ENCODE measurements at places on chromosomes 16 and 17.

GRCh38 chr16:85416228-85417109 is 196.7 kb upstream of the GSE1 start:
- peak; percentile 43 for DNase-seq

- no peak for DNase-seq
Measured at GRCh38 chr16:9953908-9954570, 228.2 kb downstream of the GRIN2A start.

- no peak for DNase-seq
Measured at GRCh38 chr16:19361587-19361986, 56.1 kb upstream of the TMC5 start.

- DNase-seq, result no peak
Measured at GRCh38 chr17:57875290-57876022, 25.6 kb upstream of the MRPS23 start.

- DNase-seq, result no peak
Measured at GRCh38 chr16:85935391-85935973, 36.5 kb downstream of the IRF8 start.

GRCh38 chr17:41943492-41943891 is 13.1 kb downstream of the ODAD4 start:
- no peak for DNase-seq

DNA sequence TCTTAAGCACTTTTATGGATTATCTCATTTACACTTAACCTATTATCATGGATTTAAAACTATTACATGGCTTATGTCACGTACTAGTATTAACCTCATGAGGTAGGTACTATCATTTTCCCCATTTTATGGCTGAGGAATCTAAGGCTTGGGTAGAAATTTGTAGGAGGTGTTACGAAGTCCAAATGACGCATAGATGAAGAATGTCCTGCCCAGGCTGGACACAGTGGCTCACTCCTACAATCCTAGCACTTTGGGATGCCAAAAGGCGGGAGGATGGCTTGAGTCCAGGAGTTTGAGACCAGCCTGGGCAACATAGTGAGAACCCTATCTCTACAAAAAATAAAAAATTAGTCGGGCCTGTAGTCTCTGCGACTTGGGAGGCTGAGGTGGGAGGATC is 4.8 kb upstream of the C1QL1 start:
- no peak for DNase-seq

- no peak for DNase-seq
Measured at GRCh38 chr17:49454050-49454449, 39.4 kb upstream of the PHB1 start.

DNA sequence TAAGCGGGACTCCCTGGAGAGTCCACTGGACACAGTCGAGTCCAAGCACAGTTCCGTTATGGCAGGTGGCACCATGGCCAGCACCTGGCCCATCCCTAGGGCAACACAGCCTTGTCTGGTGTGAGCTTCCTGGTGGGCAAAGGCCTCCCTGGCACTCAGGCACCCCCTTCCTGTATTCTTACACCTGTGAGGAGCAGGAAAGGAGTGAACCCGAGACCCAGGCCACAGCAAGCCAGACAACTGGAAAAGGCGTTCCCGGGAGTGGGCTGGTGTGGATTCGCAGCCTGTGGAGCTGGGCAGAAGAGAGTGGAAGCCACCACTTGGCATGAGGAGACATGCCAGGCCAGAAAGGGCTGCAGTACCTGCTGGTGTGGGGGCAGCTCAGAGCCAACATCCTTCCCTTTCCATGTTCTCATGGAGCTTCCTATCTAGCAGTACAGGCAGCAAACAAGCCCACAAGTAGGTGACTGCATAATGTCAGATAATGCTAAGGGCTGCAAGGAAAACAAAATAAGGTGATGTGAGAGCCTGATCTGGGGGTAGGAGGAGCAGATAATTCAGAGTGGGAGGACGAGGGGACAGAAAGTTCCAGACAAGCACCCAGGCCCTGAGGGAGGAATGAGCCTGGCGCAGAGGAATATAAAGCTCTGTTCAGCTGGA is 87.0 kb downstream of the GNAO1 start:
- DNase-seq, result no peak

DNA sequence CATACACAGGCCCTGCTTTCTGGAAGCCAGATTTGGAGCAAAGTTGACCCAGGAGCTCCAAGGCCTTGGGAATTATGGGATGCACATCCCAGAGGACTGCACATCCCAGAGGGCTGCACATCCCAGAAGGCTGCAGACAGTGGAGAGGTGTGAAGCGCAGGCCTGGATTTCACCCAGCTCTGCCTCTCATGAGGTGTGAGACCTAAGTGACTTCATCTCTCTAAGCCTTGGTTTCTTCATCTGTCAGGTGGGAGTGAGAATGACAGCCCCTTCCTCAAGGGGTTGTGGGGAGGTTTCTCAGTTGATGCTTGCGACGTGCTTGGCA is 102.3 kb downstream of the GSG1L start:
- DNase-seq, result no peak

- no peak for DNase-seq
Measured at GRCh38 chr17:74004056-74004455, 199.4 kb upstream of the RPL38 start.

GRCh38 chr16:57276596-57276995 is 7.9 kb downstream of the PLLP start:
- DNase-seq, result no peak

DNA sequence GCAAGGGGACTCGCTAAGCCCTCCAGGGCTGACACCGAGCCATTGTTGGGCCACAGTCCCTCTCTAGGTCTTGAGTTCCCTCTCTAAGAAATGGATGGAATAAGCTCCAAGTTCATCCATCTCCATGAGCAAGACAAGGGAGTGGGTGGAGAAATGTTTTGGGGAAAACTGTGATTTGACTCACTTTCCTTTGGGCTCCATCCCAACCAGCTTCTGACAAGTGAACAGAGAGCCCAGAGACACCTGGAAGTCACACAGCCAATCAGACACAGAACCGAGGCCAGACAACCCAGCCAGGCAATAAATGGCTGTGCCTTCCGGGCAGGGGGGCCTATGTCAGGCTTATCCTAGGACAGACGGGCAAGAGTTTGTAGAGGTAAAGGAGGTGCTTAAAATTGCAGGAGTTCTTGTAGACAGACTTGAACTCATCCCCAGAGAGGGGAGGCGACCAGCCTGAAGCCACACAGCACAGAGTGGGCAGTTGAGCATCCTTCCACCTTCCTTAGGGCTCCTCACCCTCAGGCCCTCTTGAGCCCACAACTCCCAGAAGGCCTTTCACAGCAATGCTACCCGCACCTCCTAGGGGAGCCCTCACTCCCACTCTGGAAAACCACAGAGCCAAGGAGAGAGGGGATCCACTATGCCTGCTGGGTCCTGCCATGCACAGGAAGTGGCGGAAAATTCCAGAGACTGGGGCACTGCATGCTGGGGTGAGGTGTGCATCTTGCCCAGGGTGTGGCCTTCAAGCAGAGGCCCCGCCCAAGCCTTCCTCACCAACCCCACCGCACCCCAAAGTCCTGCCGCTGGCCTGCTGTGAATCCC is 9.5 kb upstream of the FAM83G start:
- DNase-seq, result no peak

GRCh38 chr17:40900809-40901356 is 15.8 kb upstream of the KRT20 start:
- no peak for DNase-seq

GRCh38 chr16:89861648-89862047 is 11.7 kb upstream of the TCF25 start:
- DNase-seq, result no peak

GRCh38 chr17:63696381-63696961 is 3.5 kb downstream of the LIMD2 start:
- no peak for DNase-seq

DNA sequence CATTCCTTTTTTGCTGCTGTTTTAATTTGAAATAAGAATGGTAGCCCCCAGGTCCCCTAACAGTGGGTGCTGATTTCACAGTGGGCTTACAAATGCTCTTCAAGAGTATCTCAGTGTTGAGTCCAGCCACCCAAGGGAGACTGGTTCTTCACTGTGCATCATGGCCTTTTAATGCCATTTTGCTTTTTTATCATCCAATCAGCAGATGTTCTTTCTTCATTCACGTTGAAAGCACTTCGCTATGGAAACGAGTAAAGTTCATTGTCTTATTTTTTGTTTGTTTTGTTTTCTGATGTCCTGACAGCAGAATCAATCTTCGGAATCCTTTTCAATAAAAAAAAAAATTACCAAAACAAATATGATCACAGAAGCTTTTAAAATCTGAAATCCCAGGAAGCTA is 429.0 kb downstream of the MAF start:
- no peak for DNase-seq

DNA sequence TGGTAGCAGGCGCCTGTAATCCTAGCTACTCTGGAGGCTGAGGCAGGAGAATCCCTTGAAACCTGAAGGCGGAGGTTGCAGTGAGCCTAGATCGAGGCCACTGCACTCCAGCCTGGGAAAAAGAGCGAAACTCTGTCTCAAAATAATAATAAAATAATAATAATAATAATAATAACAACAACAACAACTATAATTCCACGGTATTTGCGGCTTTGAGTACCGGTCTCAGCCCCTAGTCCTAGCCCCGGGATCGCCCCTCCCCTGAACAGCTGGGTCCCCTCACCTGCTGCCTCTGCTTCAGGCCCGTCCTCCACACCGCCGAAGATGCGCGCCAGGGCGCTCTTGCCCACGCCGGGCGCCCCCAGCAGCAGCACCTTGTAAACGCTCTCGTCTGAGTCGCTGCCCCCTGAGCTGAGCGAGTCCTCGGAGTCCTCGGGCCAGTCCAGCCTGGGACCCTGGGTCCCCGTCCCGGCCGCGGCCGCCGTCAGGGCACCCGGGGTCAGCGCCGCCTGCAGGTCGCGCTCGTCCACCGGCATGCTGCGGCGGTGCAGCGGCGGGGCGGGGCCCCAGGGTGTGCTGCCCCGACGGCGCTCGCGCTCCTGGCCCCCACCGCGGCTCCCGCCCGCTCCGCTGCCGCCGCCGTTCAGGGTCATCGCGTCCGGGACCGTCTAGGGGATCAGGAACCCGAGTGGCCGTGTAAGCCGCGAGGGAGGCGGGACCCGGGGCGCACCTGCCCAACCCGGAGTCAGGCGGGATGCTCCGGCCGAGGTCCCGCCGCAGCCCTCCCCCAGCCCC is 611 bp downstream of the RRAD start:
- DNase-seq, result peak; percentile 5

DNA sequence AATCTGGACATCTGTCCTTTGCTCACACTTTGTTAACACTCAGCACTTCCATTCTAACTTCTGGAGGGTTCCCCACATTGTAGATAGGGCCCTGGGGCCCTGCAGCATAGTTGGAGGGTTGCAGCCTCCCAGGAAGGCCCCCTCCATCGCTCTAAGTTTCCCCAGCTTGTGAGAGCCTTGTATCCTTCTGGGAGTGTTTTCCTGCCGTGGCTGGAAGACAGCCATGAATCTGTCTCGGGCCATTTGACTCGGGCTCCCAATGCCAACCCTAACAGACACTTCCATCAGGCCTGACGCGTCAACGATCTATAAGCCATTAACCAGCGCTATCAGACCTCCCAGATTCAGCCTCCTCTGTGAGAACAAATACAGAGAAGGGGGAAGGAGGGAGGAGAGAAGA is 263.7 kb upstream of the RPL38 start:
- no peak for DNase-seq

GRCh38 chr16:72852421-72852820 is 195.5 kb downstream of the ZFHX3 start:
- no peak for DNase-seq

All from effector memory CD4-positive, alpha-beta T cell (primary cell).